ENCODE measurements at places on chromosomes 6 and 20.

DNA sequence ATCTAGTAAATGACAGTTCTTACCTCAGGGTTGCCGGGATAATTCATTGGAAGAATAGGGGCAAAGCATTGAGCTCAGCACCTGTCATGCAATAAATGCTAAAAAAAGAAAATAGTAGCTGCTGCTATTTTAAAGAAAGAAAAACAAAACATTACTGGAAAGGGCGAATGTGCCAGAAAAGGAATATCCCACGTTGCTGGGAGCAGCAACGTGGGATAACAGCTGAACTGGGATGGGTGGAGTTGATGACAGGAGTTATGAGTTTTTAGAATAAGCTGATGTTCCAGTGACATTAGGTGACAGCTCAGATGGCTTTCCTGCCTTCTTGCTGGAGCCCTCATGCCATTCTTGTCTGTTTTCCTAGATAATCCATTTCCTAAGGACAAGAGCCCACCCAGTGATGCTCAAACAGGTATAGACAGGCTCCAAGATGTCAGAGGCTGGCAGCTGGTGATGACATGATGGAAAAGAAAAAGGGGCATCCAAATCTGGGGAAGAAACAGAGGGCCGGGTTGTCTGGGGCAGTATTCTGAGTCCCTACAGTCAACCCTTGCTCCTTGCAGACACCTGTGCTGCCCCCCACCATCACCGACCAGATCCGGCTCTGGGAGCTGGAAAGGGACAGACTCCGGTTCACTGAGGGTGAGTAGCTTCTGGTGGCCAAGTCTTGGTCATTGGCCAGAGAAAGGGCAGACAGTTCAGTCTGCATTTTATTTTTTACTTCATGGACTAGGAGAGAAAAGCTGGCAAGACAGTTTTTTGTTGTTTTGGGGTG, 1.1 kb upstream of the VARS2 start:
- no peak for DNase-seq

- DNase-seq = no peak
These were observed 41.3 kb downstream of the NCOA3 start for GRCh38 chr20:47543006-47543431.

DNA sequence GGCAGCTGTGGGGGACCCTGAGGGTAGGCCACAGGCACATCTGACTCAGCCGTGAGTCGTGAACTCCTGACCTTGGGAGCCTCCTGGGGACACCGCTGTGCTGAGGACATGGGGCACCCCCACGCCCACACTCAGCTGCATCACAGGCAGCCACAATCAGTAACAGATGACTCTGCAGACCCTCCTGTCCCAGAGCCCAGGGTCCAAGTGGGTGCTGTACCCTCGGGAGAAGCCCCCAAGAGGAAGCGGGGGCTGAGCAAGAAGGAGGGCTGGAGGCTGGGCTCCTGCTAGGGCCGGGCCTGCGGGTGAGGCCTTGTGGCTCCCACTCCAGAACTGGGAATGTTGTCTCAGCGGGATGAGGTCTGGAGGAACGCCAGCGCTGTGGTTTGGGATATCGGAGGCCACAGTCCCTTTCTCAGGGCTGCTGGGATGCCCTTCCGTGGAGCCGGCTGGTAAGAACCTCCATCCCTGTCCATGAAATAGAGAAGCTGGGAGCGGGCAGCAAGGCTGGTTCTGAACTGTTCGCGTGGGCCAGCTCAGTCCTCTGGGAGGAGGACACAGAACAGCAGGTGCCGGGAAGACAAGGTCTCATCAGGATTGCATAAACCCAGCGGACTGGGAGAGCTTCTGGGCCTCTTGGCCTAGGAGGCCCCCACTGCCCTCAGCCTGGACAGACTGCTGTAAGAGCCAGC, 3.1 kb upstream of the LAMA5 start:
- DNase-seq = no peak

GRCh38 chr20:18024606-18025127, 33.0 kb downstream of the OVOL2 start:
- DNase-seq = no peak

DNA sequence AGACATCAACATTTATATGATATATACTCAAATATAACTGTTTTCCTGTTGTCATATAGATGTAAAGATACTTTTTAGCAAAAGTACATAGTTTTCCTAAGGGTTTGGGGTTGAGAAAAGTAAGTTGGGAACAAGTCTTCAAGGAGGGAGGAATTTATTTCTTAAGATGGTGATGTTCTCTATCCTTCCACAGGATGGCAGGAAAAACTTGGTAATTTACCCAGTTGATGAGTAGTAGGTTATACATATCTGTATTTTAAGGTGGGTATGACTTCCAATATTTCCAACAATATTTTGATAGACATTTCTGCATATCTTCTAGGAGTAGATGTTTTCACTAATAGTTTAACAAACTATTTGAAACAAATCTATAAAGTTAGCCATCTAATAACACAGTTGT, 254.4 kb downstream of the RIMS1 start:
- DNase-seq = no peak

GRCh38 chr6:87745966-87746721, 44.1 kb upstream of the AKIRIN2 start:
- no peak for DNase-seq

GRCh38 chr6:83511266-83511665, 1.1 kb upstream of the PRSS35 start:
- DNase-seq = no peak

GRCh38 chr20:46179862-46180261, 61.7 kb downstream of the CD40 start:
- no peak for DNase-seq

DNA sequence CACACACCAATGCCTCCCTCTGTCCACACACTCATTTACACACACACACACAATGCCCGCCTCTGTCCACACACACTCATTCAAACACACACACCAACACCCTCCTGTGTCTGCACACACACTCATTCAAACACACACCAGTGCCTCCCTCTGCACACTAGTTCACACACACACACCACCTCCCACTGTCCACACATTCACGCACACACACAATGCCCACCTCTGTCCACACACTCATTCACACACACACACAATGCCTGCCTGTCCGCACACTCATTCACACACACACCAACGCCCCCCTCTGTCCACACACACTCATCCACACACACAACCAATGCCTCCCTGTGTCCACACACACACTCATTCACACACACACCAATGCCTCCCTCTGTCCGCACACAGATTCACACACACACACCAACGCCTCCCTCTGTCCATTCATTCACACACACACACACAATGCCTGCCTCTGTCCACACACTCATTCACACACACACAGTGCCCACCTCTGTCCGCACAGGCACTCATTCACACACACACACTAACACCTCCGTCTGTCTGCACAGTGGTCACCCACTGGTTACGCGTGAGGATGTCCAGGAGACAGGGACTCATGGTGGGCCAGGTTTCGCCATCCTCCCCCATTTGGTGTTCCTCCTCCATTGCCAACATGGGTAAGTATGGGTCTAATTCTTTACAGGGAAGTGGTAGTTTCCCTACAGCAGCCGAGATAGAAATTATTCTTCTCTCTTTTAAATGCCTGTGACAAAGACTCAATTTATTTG, 62.4 kb upstream of the THBS2 start:
- no peak for DNase-seq

- no peak for DNase-seq
These were observed 66.4 kb downstream of the PLEKHG1 start for GRCh38 chr6:150666071-150666470.

GRCh38 chr6:89834884-89835792, 5.5 kb downstream of the CASP8AP2 start:
- DNase-seq = no peak

GRCh38 chr6:110876806-110877564, 2.4 kb downstream of the AMD1 start:
- no peak for DNase-seq

- DNase-seq = no peak
These were observed 303.5 kb upstream of the TSHZ2 start for GRCh38 chr20:52668626-52669025.

GRCh38 chr6:3882866-3883265, 33.7 kb downstream of the FAM50B start:
- no peak for DNase-seq

DNA sequence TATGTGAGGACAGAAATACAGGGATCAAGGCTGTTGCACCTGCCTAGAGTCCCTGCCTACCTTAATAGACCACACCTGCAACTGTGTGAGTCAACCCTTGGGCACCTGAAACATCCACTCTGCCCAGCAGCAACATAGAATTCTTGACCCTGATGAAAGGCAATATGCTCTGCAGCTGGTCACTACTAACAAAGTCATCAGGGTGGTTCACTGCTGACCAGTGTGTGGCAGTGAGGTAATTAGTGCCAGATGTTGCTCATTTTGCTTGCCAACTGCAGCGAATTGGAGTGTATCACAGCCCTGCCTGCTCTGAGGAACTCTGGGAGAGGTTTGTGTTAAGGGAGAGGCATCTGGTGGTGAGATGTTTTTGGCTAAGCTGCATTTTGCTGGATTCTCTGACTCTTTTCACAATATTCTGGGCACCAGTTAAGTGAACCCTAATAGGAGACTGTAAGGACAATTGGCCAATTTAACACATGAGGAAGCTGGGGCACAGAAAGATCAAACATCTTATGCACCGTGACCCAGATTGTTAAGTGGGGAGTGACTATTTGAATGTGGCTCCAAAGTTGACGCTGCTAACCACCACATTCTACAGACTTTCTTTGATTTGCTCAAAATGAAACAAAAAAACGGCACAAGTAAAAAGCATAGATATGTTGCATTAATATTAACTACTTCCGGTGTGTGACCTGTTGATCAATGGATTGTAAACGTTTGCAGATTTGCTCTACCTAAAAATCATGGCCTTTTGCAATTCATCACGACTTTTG, 61.9 kb upstream of the OPRM1 start:
- no peak for DNase-seq

- no peak for DNase-seq
These were observed 180.3 kb upstream of the ZNF217 start for GRCh38 chr20:53773792-53774401.

- no peak for DNase-seq
These were observed 6.5 kb upstream of the SCRT2 start for GRCh38 chr20:682123-682522.

DNA sequence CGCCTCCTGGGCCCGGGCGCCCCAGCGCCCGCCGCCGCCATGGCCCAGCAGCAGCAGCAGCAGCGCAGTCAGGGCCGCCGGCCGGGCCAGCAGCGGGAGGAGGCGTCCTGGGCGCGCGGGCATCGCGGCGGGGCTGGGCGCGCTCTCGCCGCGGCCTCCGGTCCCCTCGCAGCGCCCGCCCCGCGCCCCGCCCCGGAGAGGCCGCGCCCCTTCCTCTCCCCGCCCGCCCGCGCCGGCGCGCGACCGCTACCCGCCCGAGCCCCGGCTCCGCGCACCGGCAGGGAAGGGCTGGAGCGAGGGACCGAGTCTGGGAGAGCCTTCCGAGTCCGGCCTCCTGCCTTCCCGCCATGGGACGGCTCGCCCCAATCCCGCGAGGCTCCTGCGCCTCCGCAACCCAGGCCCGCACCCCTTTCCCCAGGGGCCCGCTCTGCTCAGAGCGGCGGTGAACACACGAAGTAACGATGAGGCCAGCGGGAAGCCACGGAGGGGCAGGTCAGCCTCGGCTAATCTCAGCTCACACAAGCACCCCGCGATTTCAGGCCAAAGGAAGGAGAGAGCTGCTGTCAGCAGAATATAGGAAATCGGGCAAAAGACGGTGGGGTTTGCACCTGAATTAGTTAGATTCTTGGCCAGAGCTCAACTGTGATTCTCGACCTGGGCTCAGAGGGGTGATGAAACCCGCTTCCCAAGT, at the start of gene TXNDC5:
TXNDC5 (minus strand) TSS at position 135 of the 691 bp plus-strand sequence; CDS start at position 123, 12 bp downstream.
- peak; percentile 50 for DNase-seq

DNA sequence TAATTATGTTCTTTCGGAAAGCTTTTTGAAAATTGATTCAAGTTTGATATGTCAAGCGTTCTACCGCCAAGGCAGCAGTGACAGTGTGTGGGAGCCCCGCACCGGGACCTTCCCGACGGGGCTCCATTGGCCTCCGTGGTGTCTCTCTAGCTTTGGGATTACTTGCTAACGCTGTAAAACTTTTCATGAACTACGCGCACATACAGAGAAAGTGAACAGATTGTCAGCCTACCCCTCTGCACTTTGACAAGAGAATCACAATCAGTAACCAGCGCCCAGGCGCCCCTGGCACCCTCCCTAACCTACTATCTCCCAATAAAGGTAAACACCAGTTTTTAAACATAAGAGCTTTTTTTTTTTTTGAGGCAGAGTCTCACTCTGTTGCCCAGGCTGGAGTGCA, 274.8 kb downstream of the CDH4 start:
- DNase-seq = no peak

DNA sequence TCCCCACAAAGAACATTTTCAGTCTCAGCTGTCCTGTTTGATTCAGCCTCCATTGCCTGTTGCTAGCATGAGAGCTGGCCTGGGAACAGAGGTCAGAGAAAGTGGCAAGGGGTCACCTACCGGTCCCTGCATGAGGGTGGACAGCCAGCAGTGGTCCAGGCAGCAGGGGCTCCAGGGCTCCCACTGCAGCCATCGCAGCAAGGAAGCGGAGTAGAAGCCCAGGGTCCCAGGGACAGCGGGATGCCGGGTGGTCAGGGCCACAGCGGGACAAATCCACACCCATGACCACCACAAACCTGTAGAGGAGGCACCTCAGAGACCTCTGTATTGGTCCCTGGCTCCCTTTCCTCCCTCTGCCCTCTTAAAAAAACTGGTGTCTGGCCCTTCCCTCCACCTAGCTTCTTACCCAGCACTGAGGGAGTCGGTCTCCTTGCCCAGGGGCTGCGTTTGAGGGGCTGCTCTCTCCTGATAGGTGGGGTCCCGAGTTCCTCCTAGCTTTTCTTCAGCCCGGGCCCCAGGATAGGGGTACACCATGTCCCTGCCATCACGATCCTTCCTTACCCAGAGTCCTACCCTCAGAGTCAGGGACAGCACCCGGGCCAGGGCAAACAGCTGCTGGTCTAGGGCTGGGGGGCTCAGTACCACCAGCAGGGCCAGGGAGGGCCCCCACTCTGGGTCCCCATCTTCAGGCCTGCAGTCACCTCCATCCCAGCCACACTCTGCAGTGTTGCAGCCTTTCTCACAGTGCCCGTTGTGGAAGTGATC, 8.4 kb upstream of the GPSM3 start:
- DNase-seq = no peak

DNA sequence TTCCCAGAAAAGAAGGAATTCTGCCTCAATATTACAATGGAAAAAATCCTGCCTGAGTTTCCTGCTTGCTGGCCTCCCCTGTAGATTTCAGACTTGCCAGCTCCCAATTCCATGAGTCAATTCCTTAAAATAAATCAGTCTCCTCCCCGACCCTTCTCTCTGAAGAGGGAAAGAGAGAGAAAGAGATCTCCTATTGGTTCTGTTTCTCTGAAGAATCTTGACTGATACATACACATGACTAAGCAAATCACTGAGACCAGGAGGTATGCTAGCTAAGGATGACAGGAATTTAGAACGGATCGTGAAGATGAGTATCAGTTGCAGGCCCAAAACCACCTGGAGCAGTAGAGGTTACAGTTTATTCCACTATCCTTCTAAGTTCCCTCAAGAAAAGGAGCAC, 11.3 kb upstream of the RBM24 start:
- no peak for DNase-seq

GRCh38 chr20:18496042-18496441, 983 bp downstream of the RBBP9 start:
- DNase-seq = no peak

DNA sequence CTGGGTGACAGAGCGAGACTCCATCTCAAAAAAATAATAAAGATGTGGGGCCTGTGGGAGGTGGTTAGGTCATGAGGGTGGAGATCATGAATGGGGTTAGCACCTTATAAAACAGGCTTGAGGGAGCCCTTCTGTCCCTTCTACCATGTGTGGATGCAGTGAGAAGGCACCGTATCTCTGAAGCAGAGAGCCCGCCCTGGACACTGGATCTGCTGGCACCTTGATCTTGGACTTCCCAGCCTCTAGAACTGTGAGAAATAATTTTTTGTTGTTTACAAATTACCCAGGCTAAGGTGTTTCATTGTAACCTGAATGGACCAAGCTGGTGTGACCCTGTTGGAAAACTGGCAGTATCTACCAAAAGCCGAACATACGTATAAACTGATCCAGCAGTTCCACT, 15.7 kb upstream of the PANK2 start:
- no peak for DNase-seq

Data from stimulated activated CD4-positive, alpha-beta T cell treated with anti-CD3 and anti-CD28 coated beads, TNF-alpha, amount 100 ng/mL, for 24 hours (primary cell).